Activated T-helper 1 cell treated with anti-CD3 and anti-CD28 coated beads, Interleukin-12 subunit alpha, Interleukin-12 subunit beta, Interleukin-2, Interleukin-4 antibody, amounts not matched to agents 30 ng/mL and 10 ng/mL and 1 ng/mL, durations not matched to agents 14 hours and 24 hours and 36 hours (primary cell): ENCODE measurements at places on chromosomes 7 and 10. TPM values are rescaled to one million over a fixed set of nuclear protein-coding genes. Genes with fewer than 3 reads are reported as not detected.

DNA sequence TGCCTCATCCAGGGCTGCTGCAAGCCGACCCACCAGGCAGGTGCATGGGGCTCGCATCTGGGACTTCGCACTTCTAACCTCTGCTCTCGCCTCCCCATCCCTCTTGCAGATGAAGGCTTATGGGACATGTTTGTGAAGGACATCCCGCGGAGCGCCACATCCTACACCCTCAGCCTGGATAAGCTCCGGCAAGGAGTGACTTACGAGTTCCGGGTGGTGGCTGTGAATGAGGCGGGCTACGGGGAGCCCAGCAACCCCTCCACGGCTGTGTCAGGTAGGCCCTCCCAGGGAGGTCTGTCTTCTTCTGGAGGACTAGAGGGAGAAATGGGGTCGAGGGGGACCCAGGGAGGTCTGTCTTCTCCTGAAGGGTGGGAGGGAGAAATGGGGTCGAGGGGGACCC lies 448.9 kb upstream of the FOXK1 start:
- no peak for DNase-seq

Gene LIPM
- not detected in 2 replicates for total RNA-seq

DNA sequence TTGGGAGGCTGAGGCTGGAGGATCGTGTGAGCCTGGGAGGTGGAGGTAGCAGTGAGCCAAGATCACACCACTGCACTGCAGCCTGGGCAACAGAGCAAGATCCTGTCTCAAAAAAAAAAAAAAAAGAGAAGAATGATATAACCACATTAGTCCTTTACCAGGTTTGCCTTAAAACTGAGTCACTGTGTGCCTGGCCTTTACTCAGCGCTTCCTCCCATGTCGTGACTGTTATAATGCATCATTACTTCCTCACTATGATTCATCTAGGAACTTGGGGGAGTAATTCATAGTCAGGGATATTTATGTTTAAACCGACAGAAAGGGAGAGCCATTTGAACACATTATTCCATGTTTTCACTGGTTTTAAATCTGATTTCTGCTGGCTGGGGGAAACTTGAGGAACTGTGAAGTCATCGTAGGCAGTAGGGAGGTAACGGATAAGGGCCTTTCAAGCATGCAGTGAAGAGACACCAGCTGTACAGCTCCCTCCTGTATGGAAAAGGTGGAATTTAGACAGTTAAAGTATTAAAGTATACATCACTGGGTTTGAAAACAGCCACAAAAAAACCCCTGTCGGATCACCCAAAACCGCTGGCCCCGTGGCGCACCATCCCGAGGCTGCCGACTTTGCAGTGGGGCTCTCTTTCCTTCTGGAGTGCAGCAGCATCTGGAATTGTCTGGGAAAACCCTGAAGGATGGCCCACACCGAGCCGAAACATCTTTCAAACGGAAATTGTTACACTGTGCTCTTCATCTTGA lies 119.8 kb downstream of the NKX6-2 start:
- no peak for DNase-seq

DNA sequence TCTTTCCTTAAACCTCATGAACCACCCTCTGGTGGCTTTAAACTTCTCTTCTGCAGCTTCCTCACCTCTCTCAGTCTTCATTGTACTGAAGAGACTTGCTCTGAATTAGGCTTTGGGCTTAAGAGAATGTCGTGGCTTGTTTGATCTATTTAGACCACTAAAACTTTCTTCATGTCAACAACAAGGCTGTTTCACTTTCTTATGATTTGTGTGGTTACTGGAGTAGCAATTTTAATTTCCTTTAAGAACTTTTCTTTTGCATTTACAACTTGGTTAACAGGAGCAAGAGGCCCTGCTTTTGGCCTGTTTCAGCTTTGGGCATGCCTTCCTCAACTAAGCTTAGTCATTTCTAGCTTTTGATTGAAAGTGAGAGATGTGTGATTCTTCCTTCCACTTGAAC lies 38.1 kb upstream of the CDHR3 start:
- no peak for DNase-seq

GRCh38 chr7:94400022-94400421 lies 5.3 kb downstream of the COL1A2 start:
- DNase-seq, result no peak

- DNase-seq, result no peak
Measured at GRCh38 chr7:15720849-15721471, 34.5 kb upstream of the MEOX2 start.

Gene HMX3
- not detected in 2 replicates for total RNA-seq

- DNase-seq, result no peak
Measured at GRCh38 chr7:38840736-38841460, 68.1 kb downstream of the VPS41 start.

- DNase-seq, result no peak
Measured at GRCh38 chr7:144579687-144580086, 176.2 kb upstream of the NOBOX start.

Gene ETV1
- not detected in 2 replicates for total RNA-seq

DNA sequence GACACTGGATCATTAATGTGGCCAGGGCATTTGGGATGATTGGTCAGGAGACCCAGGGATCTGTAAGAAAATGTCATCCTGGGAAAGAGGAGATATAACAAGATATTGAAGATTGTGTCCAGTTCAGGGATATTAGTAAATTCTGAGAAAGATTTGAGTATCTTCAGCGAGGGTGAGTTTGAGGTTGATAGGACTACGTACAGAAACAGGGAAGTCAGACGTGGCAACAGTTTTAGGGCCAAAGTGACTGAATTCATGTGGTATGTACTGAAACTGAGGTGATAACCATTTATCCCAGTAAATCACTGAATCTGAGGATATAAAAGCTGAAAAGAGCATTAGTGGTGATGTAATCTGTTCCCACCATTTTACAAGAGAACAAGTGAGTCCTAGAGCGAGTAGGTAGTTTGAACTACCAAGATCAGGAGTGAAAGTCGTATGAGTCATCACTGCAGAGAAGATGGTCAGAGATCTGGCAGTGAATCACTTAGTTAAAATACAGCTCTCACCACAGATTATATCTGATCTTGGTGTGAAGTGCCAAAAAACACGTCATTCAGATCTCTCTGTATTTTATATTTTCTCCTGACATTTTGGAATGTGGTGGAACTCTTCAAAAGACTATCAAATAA lies 220.5 kb downstream of the CDK14 start:
- DNase-seq, result no peak

DNA sequence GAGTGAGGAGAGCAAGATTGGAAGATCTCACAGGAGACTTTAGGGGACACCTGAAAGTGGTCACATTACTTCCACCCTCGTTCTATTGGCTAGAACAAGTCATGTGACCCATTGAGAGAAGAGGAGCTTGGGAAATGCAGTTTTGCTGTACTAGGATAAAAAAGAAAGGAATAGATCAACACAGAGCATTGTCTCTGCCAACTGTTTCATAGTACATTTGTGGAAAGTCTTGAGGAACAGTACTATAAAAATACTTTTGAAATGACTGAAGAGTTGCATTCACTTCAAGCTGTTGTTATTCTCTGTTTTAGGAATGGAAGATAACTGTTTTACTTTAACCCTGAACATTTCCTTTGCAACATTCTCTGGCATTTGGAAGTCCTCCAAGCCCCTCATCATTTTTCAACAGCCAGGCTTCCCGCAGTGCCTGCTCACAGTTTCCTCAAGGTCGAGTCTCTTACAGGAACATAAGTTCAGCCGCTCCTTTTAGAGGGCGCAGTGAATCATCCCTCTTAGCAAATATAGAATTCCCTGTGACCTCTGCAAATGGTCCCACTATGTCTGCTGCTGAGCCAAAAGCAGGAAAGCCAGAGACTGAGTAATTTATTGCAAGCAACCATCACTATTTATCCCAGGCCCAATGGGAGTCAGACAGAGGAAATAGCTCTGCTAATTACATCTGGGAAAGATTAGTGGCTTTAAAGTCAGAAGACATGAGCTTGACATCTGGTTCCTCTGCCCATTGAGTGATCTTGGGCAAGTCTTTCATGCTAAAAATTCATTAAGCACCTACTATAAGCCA lies 40.7 kb downstream of the MRPL32 start:
- DNase-seq, result no peak

Gene AUTS2
- total RNA-seq, result 2.4 and 2.7 TPM in 2 replicates

DNA sequence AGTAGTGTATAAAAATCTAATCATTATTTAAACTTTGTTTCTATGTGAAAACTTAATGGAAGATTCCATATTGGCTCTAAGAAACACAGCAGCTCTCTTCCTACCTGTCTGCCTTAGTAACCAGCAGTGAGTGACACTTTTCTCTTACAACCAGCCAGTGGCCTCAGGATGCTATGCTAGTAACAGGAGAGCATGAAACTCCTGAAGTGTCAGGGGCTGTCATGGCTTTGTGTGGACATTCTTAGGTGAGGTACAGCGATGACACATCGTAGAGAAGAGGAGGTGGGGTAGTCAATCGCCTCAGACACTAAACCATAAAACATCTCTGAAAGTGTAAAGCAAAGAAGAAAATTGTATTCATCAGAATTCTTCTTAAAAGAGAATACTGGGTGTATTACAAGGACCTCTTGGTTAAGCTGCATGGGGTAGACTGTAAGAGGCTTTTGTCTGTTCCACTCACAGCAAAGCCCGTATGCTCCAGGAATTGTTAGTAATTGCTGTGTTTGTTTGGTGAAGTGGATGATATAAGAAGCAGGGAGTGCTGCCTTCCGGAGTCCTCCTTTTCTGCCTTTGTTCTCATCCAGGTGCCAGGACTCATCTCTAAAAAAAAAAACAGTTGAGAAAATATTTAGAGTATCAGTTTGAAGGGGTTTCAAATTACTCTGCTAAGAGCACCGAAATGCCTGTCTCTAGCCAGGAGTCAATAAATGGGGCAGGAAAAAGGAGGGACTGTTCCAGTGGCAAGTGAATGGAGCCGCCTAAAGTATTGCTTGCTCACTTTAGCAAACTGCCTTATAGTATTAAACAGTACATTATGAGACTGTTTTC lies 518.8 kb downstream of the CNTNAP2 start:
- no peak for DNase-seq

Gene SPAM1
- not detected in 2 replicates for total RNA-seq

DNA sequence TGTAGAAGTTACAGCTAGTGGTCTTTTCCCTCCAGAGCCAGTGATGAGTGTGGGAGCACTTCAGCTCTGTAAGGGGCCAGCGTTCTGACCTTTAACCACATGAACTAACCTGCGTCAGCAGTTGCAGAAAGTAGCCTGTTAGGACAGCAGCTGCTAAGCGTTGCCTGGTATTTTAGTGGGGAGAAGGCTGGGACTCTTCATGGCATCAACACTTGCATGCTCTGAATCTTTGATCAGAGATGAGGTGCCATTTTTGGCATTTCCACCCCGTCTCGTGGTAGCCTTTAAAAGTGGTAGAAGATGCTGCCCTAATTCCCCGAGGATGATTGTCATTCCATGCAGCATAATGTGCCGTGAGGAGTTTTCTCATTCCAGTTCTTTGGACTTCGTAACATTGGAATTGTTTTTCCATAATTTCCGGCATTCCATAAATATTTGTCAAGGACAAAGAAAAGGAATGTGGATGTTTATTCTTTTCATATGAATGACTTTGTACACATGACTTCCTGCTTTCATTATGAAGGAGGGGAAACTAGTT lies 92.2 kb downstream of the AVL9 start:
- no peak for DNase-seq

Gene HMX2
- not detected in 2 replicates for total RNA-seq

DNA sequence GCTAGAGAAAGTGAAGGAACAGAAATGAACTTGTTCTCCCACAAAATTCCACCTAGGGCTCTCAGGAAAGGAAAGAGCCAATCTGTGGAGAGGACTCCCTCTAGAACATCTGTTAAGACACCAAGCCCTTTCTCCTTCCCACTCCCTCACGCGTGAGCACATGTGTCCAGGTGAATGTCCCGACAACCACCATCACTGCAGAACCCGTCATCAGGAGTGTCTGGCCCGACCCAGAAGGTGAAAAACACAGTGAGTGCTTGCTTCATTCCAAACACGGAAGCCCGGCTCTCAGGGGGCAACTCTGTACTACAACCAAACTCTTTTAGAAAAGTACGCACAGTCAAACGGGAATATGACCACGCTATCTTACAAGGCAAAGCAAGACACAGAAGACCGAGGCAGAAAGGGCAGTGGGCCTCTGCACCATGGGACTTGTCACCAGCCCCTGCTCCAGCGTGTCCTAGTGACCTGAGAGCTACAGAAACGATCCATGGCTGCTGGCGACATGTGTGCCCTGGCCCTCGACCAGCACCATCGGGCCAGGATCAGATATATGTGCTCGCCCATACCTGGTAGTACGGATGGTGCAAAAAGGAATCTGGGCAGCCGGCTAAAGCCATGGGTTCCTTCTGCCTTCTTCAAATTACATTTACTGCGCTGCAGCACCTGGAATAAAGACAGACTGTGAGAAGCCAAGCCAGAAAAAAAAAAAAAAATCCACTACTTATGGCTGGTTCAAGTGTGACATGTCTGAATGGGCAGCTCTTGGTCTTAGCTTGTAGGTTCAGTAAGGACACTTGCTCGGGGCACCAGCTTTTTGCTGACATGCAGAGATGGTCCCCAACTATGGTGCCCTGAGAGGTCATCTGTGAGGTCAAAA lies 50.8 kb downstream of the GRB10 start:
- no peak for DNase-seq

GRCh38 chr7:19463581-19463980 lies 245.3 kb downstream of the POLR1F start:
- no peak for DNase-seq

Gene CNNM2
- total RNA-seq, result 5.5 and 6.6 TPM in 2 replicates

DNA sequence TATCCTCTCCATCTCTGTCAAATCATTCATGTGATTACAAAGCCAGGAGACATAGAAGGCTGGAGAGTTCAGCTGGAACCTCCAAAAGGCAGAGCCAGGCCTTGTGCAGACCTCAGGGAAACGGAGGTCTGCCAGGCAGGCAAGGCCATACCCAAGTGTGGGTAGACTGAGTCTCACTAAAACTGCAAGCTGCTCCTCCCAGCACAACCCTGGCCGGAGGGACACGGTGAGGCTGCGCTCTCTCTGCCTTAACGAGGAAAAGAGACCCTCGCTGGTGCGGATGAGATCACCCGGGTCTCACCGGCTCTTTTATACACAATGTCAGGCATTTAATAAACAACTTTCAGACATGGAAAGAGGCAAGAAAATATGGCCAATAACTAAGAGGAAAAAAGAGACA lies 66.1 kb upstream of the INPP5A start:
- DNase-seq, result no peak

GRCh38 chr7:46725838-46726237 lies 804.8 kb upstream of the IGFBP3 start:
- no peak for DNase-seq

DNA sequence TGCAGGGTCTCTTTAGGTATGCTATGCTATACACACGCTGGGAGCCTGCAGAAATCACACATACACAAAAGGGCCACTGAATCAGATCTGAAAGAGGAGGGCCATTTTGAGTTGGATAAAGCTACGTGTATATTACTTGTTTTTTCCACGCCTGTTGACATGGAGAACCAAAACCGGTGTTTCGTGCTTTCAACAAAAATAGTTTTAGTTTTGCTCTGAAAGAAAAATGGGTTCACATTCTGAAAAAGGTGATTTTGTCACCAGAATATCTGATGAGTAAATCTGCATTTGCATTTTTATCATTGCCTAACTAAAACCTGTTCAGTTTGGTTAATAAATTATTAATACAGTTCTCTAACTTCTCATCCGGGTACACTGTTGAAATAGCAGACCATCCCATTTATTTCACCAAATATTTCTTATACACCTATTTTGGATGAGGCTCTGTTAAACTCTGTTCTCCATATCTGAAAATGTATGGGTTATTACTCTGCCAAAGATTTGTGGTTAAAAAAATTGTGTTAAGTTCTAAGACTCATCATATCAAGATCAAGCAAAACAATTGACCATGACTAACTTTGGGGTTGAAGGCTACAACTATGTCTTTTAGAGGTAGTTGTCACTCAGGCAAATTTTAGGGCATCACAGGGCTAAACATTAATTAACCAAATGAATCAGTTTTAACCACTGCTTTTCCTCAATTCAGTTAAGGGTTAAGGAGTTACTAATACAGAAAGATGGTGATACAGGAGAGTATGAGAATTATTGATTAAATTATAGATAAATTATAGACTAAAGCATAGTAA lies 101.2 kb upstream of the RPA3 start:
- no peak for DNase-seq

Gene RBP3
- not detected in 2 replicates for total RNA-seq
